ENCODE measurements at places on chromosomes 16 and 17.

DNA sequence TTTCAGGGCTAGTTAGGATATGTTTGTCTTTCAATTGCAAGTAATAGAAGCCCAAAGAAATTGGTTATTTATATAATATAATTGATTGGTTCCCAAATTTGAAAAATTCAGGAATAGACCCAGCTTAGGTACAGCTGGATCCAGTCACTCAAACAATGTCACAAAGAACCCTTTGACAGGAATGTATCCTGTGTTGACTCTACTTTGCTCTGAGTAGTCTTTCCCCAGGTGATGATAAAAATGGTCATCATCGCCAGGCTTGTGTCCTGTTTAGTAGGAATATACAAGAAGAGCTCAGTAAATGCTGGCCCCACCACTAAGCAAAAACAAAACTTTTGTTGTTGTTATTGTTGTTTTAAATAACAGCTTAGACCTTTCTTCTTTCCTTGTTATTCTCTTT is 35.0 kb downstream of the MAPT start:
- DNase-seq: no peak

GRCh38 chr17:46733837-46734475 is 84.5 kb downstream of the WNT3 start:
- DNase-seq: no peak

GRCh38 chr17:8849311-8850041 is 18.0 kb downstream of the PIK3R6 start:
- no peak for DNase-seq

DNA sequence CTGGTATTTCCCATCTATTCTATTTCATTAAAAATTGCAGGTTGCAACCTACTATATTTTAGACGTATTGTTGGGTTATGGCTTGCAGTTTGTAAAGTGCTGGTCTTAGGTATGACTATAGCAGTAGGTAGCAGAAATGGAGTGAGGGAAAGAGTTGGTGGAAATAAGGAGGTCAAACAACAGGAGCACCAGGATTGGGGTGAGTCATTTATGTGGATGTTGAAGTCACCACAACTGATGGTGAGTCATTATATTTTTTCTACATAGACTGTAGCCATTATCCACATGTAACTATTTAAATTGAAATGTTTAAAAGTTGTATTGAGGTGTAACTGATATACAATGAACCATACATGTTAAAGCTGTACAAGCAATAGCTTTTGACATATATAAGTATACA is 25.0 kb upstream of the HS3ST3A1 start:
- DNase-seq: no peak

- no peak for DNase-seq
These were observed 18.2 kb downstream of the DNAH17 start for GRCh38 chr17:78558989-78559388.

- DNase-seq: no peak
These were observed 70.9 kb upstream of the GSE1 start for GRCh38 chr16:85541980-85542900.
